ENCODE measurements at places on chromosomes 16 and 17.
A peak's percentile ranks its signal among the peaks of the same experiment; 100 is the strongest.

DNA sequence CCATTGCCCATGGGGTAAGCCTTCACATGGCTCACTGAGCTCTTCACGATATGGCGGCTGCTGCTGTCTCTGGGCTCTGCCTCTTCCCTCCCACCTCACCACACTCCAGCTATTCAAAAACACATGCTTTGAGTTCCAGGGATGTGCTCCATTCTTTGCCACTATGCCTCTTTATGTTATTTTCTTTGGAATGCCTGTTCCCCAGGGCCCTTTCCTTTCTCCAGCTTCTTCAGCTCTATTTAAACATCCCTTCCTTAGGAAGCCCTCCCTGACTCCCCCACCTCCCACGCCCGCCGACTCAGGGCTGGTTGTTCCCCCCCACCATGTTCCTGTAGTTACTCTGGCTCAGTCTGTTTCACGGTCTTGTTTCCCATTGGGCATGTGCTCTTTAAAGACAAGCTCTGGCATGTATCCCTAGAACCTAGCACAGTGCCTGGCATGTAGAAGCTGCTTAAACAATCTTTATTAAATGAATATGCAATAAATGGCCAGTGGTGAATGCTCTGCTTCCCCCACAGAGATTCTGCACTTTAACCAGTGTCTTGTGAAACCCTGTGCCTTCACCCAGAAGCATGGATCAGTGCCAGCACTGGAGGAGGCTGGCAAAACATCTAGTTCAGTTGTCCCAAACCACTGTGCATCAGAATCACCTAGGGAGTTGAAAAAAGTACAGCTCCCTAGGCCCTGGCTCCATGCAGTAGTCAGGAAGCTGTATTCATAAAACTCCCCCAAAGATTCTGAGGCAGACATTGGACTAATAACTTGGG is 6.9 kb downstream of the MYCBPAP start:
- no peak for DNase-seq

GRCh38 chr17:58534901-58535421 is 20.5 kb upstream of the MTMR4 start:
- DNase-seq, result peak; percentile 50

DNA sequence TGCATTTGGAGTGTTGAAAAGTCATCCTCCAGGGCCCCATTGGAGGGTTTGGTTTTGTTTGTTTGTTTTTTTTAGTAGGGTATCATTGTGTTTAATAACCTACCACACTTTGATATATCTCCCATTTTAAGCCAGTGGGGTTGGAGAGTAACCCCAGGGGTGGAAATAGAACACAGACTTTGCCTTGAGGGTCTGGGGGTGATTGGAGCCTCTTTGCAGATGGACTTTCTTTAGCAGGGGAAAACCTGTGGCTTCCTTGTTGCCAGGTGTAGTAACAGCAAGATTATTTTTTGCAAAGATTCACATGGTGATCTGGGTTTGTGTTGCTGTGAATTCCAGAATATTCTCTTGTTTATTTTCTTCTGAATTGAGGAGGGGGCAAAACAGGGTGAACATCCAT is 1.5 kb downstream of the ABCC1 start:
- no peak for DNase-seq

- no peak for DNase-seq
Measured at GRCh38 chr16:77579351-77579891, 142.9 kb upstream of the NUDT7 start.

DNA sequence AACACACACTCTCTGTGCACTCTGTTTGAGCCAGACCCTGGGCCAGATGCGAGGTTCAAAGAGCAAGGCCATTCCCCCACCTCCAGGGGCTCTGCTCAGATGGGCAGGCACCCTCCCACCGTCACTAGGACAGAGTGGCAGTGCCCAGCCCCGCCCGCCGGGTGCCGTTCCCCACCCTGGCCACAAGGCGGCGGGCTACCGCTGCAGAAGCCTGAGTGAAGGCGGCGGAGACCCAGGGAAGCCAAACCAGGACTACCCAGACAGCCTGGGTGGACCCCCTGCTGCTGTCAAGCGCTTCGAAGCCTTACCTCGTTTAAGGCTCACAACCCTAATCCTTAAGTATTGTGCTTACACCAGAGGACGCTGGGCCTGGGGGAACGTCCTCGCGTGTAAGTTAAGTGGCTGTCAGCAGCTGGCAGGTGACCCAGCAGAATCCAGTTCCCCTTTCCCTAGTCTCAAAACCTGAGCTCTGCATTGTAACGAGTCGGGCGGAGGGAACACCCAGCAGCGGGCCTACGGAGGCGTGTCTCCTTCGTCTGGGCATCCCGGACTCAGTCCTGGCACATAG is 4.5 kb downstream of the ARHGAP27 start:
- DNase-seq, result peak; percentile 92

DNA sequence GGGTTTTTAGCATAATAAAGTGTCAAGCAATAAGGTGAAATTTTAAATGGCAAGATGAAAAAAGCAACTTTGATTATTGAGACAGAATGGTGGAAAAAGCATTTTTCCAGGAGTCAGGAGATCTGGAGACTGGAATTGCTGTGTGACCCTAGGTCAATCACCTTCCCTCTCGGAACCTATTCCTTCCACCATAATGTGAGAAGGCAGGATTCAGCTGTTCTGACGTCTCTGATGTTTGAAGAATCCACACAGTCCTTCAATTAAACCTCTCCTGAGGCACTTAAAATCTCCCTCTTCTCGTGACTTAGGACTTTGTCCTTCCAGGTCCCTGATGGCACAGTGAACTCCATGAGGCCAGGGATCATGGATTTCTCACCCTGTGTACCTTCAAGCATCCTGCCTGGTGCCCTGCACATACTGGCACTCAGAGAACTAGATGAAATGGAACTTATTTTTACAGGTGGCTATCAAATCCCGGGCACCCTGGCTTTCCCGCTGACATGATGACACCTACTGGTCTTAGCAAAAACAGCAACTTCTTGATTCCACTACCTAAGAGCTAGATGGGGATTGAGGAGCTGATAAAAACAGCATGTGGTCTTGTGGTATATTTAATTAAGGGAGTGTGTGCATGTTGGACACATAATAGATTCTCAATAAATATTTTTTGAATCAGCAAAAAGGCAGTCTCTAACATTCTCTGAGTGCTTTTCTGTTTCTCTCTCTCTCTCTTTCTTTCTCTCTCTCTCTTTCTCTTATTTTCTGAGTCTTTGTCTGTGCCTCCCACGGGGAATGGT is 2.3 kb upstream of the CCDC182 start:
- DNase-seq, result peak; percentile 49

GRCh38 chr17:11986179-11986941 is 10.9 kb downstream of the ZNF18 start:
- no peak for DNase-seq

DNA sequence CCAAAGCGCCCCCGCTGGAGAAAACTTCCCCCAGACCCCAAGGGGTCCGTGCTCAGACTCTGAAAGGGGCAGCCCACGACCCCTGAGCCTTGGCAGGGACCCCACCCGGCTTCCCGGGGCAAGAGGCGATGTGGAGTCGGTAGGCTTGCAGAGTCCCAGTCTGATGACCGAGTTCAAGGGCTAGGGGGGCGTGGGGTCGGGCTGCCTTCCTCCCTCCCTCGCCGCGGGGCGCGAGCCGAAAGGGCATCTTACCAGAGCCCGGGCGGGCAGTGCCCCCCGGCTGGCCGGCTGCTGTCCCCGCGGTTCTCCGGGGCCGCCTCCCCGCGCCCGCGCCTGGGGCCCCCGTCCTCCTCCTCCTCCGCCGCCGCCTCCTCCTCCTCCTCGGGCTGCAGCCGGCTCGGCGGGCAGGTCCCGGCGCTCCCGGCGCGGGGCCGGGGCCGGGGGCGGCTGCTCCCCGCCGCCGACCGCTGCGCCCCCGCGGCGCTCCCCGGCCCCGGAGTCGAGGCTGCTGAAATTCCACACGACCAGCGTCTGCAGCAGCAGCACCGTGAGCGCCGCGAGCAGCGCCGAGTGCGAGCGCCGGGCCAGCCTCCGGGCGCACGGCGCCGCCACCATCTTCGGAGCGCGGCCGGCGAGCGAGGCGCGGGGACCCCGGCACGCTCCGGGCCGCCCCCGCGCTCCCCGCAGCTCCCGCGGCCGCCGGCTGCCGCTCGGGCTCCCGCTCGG is 415 bp downstream of the XYLT1 start:
- no peak for DNase-seq

DNA sequence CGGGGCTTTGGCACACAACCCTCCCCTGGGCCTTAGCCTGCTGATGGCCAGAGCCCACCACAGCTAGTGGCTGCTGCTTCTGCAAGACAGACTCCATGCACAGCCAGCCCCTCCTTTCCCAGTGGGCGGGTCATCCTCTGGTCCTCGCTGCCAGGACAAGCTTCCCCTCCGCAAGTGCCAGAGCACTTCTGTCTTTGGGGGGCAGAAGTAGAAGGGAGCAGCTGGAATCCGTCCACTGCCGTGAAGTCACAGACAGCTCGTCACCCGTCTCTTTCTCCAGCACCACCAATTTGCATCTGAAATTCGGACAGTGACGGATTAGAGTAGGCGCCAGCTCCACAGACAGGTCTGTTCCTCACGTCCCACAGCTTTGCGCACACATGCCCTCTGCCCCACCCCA is 31.3 kb upstream of the NAT9 start:
- no peak for DNase-seq

- DNase-seq, result no peak
Measured at GRCh38 chr17:77423589-77424451, 283.1 kb downstream of the SEC14L1 start.

DNA sequence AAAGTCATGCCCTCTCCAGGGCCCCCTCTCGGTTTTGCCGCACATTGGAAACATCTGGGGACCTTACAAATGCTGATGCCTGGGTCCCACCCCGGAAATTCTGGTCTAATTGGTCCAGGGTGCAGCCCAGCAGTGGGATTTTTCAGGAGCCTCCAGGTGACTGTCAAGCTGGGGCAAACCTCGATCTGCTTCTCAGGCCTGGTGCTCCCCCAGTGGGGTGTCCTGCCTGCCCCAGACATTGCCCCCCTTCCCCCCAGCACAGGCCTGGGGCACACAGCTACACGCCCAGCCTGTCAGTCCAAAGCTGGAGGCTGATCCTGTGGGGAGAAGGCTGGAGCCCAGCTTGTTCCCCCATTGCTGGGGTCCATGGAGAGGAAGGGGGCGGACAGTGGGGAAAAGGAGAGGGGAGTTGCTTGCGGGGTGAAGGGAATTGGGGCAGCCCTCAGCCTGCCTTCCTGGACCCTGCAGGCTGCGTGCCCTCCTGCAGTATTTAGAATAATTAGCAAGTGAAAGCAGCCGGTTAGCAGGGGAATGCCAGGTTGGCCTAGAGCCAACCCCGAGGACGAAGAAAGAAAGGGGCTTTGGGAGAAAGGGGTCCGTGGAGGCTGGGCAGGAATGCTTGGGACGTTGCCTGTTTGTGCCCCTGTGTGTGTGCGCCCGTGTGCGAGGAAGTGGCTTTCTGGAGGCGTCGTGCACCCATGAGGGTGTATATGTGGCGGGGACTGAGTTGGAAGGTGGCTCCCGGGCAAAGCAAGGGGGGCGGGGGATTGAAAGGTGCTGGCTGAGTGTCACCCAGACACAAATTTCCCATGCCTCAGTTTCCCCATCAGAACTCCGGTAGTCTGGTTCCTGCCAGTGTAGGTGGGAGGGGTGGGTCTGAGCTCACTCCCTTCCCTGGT is 5.9 kb downstream of the FOXJ1 start:
- DNase-seq, result no peak

DNA sequence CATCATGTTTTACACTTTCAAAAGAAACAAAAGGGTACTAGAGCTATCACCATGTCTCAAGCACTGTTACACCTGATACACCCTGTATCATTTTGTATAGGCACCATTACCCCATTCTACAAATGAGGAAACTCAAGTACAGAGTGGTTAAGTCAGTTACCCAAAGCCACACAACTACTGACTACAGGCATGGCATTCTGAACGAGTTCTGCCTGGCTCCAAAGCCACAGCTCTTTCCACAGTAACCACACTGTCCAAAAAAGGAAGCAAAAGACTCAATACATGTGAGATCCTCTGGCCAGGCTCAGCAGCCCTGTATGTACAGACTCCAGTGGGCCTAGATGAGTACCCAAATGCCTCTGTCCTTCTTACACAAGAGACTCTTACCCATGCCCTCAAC is 4.7 kb downstream of the DYNC1LI2 start:
- DNase-seq, result peak; percentile 80

GRCh38 chr16:82358606-82359221 is 188.7 kb upstream of the MPHOSPH6 start:
- DNase-seq, result no peak

DNA sequence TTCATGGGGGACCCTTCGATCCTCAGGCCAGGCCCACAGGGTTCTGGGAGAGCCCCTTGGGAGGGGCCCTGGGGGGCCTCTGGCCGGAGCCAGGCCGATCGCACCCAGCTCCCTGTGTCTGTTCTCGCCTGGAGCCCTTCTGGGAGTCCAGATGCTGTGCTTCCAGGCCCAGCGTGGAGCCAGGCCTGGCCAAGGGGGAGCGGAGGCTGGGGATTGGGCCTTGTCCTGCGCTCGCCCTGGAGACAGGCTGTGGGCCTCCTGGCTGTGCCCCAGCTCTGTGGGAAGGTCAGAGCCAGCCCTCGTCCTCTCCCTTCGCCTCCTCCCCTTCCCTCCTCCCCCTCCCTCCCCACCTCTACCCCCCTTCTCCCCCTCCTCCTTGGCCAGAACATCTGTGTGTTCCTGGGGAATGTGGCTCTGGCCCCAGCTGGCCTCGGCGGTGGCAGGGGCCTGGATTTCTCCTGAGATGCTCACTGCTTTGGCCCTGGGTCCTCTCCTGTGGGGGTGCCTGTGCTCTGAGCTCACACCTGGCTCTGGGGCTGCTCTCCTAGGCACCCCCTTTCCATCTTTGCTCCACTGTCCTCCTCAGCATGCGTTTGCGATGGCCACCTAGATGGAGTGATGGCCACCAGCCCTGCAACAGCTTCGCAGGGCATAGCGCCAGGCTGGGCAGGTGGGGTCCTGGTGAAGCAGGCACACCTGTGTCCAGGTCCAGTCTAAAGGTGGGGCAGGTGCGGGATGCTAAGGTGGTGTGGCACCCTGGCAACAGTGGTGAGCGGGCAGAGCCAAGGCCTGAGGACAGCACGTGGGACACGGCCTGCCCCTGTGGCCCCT is 90.6 kb upstream of the CIBAR2 start:
- no peak for DNase-seq

- no peak for DNase-seq
Measured at GRCh38 chr17:9241371-9241712, 220.0 kb downstream of the NTN1 start.

- peak; percentile 67 for DNase-seq
Measured at GRCh38 chr16:28326881-28327610, 34.7 kb downstream of the SBK1 start.

- DNase-seq, result peak; percentile 37
Measured at GRCh38 chr16:89253548-89254287, 36.2 kb downstream of the ZNF778 start.

- DNase-seq, result no peak
Measured at GRCh38 chr16:2598133-2598641, 60.4 kb downstream of the PDPK1 start.

GRCh38 chr16:79985606-79986005 is 385.1 kb upstream of the MAF start:
- no peak for DNase-seq

DNA sequence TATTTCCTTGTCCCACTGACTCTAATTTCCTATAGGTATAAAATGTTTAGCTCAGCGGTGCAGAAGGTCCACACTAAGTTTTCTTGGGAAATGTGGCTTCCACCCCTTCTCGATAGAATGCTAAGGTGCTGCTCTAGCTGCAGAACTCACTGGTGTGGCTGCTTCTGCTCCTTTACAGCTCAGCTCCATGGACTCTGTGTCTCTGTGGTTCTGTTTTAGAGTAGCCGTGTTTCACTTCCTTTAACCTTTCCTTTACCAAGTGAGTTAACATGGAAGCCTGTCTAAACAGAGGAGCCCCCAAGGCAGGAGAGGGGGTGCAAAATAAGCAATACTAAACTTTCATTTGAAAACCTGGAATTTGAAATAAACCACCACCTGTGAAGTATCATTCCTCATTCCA is 65.3 kb downstream of the SPECC1 start:
- DNase-seq, result no peak
